ENCODE measurements at places on chromosomes 5 and 9.

GRCh38 chr9:135992486-135993408 lies 31.6 kb upstream of the UBAC1 start:
- DNase-seq = no peak

DNA sequence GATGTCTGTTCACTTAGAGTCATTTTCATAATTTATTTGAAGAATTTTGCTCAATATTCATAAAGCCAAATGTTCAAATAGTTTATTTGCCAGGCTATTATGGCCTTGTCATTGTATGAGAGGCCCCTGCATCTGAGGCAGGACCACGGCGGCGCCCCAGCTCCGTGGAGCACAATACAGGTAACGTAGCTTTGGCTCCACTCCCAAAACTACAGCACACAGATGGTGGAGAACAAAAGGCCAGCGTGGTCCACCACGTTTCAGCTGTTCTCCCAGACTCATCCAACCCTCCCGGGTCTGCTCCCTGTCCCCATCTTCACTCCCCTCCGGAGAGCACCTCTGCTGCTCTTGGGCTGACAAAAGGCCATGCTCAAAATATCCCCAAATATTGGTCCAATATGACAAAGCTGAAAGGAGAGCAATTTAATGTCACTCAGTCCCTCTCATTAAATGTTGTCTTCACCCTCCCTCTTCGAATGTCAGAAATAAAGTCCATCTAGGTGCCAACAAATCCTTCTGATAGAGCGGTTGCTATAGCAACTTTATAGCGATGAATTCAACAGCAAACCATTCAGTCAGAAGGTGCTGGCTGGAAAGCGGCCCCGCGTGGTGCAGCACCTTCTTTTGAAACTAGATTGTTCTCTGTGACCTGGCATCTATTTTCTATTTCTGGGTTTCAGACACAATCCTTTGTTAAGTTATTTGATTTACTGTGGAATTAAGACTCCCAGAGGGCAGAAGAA lies 504.3 kb downstream of the ARHGEF28 start:
- DNase-seq = peak; percentile 73

DNA sequence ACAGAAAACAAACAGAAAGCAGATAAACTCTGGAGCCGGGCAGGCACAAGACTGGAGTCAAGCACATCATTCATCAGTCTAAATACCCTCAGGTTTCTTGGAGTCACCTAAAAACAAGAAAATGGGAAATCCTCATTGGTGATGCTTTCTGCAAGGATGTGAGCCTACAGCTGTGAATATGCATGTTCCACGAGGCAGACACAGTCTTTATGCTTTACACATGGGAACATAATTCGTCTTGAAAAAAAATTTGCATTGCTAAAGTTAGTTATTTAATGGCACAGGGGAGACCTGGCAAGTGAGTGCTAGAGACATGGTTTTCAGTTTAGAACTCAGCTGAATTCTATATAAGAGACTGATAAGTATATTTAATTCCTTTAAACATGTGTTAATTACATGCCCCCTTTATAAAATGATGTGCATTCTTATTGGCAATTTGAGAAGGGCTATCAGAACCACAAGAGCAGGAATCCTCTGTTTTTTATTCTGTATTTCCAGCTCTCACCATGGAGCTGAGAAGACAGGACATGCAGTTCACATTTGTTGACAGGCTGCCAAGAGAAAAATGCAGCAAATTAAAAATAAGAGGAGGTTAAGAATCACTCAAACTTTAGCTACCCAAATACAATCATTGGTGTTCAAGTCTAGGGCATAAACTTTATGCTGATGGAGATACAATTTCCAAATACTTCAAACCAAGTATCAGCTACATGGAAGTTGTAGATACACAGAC lies 438.0 kb upstream of the MPDZ start:
- DNase-seq = no peak

- no peak for DNase-seq
Observed at GRCh38 chr5:142255831-142256230, 69.0 kb downstream of the SPRY4 start.

DNA sequence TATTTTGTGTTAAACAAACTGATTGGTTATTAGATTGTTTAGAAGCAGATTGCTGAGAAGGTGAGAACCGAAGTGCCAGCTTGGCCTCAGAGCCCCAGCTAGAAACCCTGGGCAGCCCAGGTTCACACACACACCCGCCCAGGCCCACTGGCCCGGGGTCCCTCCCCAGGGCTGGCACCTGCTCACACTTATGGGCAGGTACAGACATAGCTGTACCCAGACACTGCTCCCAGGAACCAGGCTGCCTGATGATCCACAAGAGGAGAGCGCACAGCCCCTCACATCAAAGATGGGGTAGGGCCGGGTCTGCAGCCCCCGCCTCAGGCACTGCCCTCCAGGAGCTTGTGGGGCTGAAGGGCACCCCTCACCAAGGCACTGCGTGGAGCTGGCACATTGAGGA lies 33.2 kb downstream of the HK3 start:
- no peak for DNase-seq

DNA sequence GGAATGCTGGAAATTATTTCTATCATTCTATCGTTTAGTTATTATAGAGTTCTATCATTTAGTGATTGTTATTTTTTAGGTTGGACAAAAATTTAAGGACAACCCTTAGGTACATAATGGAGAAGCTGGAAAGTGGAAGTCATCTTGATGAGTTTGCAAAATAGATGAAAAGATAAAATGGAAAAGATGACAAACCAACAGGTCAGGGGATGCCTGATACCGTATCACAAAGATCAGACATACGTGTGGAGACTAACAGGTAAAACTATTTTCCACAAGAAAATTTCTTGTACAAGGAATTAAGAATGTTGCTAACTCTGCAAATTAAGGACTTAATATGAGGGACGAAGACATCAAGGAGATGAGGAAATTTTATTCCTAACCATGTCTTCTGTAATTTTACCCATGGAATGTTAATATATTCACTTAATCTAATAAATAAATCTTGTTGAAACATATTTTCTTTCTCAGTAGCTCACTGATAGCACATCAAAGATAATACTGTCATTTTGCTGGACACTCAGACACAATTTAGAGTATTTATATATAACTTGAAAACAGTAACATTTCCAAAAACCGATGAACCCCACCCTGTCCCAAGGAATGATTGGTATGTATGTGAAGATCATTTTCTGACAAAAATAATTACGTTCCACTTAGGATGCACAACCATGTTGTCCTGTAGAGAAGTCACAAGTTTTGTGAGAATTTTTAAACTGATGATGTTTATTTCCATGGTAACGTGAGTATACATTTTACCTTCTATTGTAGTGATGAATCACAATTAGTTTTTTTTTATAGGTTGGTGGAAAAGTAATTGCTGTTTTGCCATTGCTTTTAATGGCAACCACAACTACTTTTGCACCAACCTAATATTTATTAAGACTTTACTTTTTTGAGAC lies 2.6 kb downstream of the LURAP1L start:
- no peak for DNase-seq

DNA sequence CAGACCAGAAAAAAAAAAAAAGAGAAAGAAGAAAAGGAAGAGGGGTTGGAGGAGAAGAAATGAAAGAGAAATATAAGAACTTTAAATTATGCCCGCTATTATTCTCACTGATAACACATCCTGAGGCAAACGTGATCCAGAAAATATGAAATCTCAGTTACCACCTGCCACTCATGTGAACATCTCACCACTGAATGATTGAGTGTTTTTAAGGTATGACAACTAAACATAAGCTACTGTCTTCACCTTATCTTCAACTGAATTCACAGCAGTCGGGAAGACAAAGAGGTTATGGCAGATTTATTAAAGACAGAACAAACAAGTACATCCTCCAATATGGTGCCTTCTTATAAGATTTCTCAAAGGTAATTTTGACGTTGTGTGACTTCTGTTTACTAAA lies 327.9 kb downstream of the TMEM161B start:
- DNase-seq = no peak

- DNase-seq = no peak
Observed at GRCh38 chr9:72154468-72155285, 5.4 kb downstream of the GDA start.

DNA sequence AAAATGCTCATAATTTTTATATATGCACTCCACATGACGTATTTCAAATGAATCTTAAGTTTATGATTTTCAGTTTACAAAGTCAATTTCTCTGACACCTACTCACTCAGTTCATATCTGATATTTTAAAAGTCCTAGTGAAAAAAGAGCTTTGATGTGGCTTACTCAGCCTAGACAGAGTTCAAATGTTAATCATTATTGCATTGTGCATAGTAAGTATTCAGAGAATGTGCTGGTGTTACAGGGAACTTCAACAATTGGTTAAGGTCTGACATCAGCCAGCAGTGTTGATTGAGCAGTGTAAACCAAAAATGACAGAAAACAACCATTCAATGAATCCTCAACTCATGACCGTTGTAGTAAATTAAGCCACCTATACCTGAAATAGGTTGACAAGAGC lies 147.2 kb upstream of the LHFPL2 start:
- no peak for DNase-seq

DNA sequence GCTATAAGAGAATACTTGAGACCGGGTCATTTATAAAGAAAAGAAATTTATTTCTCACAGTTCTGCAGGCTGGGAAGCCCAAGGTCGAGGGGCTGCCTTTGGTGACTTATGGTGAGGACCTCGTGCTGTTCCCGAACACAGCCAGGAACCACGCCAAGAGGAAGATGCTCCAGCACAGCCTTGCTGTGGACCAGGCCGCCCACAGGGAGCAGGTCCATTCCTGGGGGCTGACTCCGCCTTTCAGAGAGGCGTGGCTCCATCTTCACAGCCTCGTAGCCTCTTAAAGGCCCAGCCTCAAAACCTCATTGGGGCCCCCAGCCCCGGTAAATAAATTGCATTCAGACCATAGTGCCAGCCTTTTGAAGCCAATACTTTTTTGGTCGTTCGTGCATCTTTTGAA lies 93.5 kb upstream of the CACNA1B start:
- DNase-seq = no peak

- DNase-seq = no peak
Observed at GRCh38 chr5:13946111-13946510, 1.6 kb upstream of the DNAH5 start.

GRCh38 chr9:16959391-16959790 lies 88.9 kb upstream of the BNC2 start:
- no peak for DNase-seq

DNA sequence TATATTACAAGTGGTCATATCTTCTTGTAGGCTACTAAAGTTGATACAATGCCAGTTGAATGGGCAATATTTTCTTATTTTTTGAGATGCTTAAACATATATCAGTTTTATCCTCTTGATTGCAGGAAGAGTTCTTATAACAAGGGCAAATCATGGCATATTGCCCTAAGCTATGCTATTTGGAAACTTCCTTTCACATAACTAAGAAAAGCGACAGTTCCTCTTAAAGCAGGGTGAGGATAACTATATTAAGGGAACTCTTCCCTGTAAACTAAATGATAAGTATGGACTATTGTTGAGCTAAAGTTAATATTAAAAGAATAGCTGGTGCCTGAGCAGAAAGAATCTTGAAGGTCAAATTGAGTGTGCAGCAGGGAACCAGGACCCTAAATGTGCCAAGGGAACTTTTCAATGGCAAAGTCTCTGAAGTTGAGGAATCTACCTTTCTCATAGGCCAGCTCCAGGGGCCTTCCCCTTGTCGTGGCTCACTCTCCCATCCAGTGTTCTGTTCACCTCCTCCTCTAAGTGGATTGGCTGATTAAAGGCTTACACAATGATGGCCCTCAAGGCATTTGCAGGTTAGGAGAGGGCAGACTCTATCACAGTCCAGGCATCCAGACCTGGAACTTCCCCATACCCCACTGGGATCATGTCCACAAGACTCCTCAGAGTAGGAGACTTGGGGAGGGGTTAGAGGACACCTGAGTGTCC lies 26.8 kb downstream of the FYB1 start:
- no peak for DNase-seq

DNA sequence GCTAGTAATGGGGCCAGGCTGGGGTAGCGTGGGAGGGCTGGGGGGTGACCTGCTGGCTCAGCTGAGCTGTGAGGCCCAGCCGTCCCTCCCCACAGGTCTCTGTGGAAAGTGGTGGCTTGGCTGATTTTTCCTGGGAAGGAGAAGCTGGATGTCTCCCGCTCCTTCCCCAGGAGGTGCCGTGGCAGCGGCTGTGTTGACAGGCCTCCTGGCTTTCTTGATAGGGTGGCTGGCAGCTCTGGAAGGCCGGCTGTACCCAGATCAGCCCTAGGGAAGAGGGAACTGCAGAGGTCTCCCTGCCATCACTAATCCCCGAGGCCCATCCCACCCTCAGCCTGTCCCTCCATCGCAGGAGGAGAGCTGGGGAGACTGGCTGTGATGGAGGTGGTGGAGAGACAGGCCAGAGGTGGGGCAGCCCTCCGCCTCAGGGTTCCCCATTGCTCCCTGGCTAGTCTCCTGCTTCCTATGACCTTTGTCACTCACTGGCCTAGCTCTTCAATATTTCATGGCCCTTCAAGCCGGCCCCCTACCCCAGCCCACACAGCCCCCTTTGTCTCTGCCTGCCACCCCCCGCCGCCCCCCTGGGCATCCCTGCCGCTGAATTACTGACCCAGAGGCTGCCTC lies 6.8 kb downstream of the CXXC5 start:
- no peak for DNase-seq

GRCh38 chr9:136023410-136024225 lies 62.4 kb upstream of the UBAC1 start:
- no peak for DNase-seq

DNA sequence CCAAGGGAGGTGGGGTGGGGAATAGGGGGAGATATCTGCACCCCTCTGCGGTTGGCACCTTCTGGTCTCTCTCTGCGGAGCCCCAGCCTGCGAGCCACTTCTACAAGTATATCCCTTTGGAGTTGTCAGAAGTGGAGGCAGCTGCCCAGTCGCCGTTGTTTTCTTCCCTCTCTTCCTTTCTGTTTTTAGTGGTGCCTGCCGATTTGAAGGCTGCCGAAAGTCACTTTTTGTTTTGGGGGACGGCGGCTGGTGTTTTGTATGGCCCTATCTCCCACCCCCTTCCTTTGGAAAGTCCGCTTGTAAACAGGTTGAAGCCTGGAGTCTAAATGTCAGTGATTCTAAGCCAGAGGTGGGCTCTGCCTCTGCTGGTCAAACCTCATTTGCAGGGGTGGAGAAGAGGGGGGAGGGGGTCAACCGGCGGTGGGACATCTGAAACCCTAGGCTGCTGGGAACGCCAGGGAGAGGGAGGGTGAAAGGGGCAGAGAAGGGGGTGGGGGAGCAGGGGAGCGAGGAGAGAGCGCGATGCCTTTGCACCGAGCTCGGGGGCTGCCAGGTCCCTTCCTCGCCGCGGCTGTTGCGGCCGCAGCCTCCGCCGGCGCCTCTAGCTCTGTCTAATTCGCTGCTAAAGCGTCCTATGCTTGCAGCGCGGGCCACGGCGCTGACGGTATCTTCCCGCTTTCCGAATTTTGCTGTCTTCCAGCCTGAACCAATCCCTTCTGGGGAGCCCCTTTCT lies at the start of gene FGF10:
FGF10 (minus strand) TSS at position 331 of the 733 bp plus-strand sequence. CDS start 738 bp downstream, outside the sequence.
- no peak for DNase-seq

- no peak for DNase-seq
Observed at GRCh38 chr5:151140686-151141459, 16.7 kb downstream of the ANXA6 start.

DNA sequence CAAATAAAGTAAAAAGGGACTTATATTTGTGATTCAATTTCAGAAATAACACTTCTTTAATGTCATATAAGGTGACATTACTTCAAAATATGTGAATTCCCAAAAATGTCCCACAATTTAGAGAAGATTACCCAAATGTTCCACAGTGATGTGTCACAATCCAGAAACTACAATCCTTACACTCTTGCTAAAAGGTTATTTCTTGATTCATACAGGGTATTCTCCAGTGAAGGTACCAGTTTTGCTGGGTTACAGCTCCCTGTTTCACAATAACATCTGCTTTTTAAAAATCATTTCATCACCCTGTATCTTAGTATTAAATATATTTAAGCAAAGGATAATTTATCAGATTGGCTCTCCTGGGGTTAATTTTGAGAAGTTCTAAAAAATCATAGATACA lies 11.0 kb downstream of the FBN2 start:
- no peak for DNase-seq
